ENCODE measurements at places on chromosomes 5 and 9. TPM values are rescaled to one million over a fixed set of nuclear protein-coding genes. Genes with fewer than 3 reads are reported as not detected.

DNA sequence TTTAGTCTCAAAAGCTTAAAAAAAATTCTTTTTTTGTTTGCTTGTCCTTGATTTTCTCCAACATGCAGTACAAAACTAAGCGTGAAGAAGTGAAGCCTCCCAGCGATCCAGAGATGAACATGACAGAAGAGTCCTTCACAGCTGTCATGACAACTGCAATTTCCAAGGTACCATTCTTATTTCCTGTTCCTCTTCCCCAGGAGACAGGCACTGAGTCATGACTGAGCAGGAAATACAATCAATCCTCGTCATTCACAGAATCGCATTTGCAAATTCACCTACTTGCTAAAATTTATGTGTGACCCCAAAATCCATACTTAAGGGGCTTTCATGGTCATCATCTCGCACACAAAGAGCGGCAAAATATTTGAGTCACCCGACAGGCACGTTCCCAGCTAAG, 77.3 kb downstream of the SLC1A1 start:
- DNase-seq: no peak

The C6 gene
- not detected for total RNA-seq

- DNase-seq: no peak
Observed at GRCh38 chr5:691817-692528, 1.2 kb downstream of the TPPP start.

DNA sequence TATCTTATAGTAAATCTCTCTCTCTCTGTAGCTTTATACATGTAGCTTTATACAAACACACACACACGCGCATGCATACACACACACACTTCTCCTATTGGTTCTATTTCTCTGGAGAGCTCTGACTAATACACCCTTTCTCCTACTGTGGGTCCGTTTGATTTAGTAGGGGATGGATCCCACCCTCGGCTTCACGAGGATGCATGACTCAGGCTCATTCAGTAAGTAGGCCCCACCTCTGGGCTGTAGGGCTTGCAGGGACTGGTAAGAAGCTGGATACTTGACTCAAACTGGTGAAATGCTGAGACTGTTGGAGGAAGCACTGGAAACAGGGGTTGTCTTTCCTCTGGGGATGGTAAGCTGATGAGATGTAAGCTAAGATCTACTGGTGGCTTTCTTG, 98.7 kb downstream of the SLC24A2 start:
- DNase-seq: no peak

- DNase-seq: no peak
Observed at GRCh38 chr5:67400752-67401151, 204.2 kb upstream of the CD180 start.

GRCh38 chr9:98130576-98131228, 11.7 kb upstream of the TRIM14 start:
- DNase-seq: no peak

- no peak for DNase-seq
Observed at GRCh38 chr9:115267790-115268189, 149.8 kb upstream of the TNC start.

The SPINK6 gene
- total RNA-seq: not detected

GRCh38 chr9:109542922-109543321, 44.8 kb upstream of the PTPN3 start:
- no peak for DNase-seq

GRCh38 chr9:129932303-129933151, 97.3 kb downstream of the USP20 start:
- no peak for DNase-seq

- no peak for DNase-seq
Observed at GRCh38 chr9:90979138-90979551, 177.5 kb downstream of the SYK start.

The ANKRD34B gene
- 0.05 TPM for total RNA-seq

DNA sequence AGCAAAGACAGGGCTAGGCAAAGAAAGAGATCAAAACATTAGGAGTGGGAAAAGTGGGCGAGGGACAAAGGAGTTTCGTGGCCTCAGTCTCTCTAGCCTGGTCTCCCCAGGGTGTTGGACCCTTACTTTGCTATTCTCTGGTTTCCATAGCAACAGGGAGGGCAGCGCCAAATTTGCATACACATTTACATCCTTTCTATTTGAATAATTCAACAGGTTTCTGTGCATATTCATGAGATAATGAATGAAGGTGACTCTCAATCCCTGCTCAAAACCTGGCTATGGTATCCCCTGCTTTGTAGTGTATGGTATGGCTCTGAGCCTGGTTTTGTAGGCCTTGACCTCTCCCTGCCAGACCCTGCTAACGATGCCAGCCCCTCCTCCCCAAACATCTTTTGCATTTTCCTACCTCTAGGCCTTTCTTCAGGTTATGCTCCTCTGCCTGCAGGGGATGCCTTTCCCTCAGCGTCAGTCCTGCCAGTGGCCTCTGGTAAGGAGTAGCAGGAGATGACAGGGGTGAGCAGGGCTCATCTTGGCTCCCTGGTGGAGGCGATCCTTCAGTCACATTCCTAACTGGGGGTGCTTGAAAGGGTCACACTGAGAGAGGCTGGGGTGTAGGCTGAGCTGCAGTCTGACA, 9.8 kb downstream of the RPP25L start:
- no peak for DNase-seq

DNA sequence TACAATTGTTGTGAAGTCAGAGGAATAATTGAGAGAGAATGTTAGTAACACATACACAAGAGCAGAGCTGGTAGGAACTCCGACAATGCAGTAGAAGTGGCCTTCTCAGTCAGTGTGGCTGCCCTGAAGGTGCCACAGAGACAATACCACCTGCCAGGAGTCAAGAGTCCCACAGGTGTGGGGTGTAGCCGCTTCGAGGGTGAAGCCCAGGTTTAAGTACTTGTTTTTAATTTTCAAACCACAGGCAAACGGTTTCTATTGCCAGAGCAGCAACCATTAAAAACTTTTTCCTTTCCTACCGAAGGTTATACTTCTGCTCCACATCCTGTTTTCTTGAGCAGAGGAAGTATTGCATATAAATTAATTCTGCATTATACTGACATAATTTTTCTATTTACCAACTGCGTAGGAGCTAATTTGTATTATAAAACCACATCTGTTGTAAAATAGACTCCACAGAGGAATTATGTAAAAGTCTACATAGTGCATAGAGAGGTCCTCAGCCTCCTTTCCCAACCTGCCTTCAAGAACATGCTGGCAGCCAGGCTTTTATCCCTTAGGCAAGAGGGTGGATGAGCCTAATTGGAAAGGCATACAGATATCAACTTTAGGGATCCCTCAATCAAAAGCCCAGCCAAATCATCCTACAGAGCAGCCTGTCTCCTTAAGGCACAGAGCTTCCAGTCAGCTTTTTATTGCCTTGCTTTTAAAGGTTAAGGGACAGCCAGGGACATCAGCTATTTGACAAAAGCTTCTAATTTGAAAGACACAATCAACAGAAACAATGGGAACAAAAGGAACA, 12.9 kb upstream of the ACTBL2 start:
- no peak for DNase-seq

The CDH18 gene
- total RNA-seq: 2.2 TPM

- no peak for DNase-seq
Observed at GRCh38 chr9:93669958-93670207, 93.5 kb downstream of the PHF2 start.

The LPAR1 gene
- 11.3 TPM for total RNA-seq

DNA sequence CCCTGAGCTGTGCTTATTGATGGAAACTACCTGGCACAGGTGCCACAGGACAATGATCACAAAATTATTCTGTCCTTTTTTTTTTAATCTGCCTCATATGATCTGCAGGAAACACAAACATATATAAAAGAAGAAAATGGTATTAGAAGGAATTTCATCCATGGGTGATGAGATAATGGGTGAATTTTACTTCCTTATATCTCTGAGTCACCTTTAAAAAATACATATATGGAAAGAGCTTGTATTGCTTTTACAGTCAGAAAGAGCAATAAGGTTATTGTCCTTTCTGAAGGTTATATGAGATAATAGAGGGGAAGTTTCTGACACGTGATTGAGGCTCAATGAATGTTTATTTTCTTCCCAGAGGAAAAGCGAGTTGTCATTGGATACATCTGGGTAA, 31.6 kb downstream of the NEURL1B start:
- no peak for DNase-seq

DNA sequence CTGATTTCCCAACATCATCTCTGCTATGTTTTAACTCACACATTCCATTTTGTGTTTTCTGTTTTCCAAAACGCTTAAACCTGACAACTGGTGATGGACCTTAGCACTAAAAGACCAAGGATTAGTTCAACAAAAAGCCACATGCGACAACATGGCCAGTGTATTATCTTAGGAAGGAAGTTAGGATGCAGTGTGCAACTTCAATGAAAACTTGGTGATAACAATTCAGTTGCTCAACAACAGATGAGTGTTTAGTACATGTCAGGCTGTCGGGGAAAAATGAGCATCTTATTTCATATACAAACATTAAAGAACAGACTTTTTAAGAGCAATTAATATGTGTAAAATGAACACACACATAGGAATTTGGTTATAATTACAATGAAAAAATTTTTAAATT, 780.0 kb downstream of the SEMA5A start:
- DNase-seq: no peak

The EIF4E1B gene
- not detected for total RNA-seq

DNA sequence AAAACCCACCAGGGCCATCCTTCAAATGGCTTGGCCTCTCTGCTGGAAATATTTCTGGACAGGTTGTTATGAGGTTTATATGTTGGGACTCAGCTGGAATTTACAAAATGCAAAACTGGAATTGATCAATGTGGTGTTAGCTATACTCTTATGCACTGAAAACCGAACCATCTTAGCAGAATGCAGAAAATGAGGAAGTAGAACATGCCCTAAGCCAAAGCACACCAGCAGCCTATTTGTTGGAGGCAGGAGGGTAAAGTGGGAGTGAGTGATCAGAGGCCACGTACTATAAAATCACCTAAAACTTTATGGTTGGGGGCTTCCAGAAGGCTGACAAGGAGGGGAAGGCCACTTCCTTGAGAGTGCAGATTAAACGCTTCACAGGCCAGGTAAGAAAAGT, 63.6 kb upstream of the C5orf63 start:
- DNase-seq: no peak

The PCDHAC1 gene
- 4.1 TPM for total RNA-seq

DNA sequence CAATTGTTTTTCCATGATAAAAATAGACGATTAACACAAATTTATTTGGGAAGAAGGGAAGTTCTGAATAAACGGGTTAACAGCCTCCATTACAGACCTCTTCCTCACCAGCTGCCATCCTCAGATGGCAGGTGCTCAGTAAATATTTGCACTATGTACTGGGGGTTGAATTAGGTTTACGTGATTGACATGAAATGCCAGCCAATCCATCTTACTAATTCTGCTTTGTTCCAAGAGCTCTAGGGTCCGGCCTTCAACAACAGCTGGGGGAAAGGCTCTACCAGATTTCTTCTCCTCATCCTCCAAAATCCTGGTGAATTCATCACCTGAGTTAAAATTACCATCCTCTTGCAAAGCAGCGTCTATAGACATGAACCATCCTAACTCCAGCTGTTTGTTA, 104.6 kb downstream of the MTX3 start:
- DNase-seq: no peak

The HNRNPA0 gene
- total RNA-seq: 99.0 TPM

Measured in neural crest cell (in vitro differentiated cells).